ENCODE measurements at places on chromosomes 2 and 18.
A peak's percentile ranks its signal among the peaks of the same experiment; 100 is the strongest.

DNA sequence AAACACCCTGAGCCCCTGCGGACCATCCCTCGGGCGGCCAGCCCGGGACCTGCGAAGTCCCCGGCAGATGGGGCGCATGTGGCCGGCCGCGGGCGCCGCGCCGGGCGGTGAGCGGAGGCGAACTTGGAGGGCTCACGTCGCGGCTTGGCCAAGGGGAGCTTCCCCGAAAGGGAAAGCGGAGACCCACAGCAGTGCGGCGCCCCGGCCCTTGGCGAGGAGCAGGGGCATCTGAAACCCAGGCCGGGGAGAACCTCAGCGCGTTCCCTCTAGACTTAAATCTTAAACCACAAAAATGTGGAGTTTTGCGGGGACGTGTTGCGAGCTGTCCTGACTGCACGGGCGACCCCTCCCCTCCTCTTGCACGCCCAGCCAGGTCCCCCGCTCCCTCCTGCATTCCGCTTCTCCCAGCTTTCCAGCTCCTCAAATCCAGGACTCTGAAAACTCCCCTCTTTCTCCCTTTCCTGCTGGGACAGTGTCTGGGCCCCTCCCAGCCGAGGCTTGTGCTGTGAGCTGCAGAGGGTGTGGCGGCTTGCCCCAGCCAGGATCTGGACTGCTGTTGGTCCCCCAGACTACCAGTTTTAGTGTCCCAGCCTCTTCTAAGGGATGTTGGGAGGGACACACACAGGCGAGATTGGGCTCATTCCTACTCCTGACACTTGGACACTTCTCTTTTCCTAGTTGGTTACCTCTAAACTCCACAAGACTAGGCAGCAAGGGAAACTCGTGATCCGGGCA, 1.3 kb downstream of the FMNL2 start:
- peak; percentile 10 for DNase-seq

- no peak for DNase-seq
These were observed 120.6 kb downstream of the PIGN start for GRCh38 chr18:62066102-62066818.

GRCh38 chr2:200320344-200320743, 13.9 kb downstream of the SPATS2L start:
- DNase-seq: no peak

DNA sequence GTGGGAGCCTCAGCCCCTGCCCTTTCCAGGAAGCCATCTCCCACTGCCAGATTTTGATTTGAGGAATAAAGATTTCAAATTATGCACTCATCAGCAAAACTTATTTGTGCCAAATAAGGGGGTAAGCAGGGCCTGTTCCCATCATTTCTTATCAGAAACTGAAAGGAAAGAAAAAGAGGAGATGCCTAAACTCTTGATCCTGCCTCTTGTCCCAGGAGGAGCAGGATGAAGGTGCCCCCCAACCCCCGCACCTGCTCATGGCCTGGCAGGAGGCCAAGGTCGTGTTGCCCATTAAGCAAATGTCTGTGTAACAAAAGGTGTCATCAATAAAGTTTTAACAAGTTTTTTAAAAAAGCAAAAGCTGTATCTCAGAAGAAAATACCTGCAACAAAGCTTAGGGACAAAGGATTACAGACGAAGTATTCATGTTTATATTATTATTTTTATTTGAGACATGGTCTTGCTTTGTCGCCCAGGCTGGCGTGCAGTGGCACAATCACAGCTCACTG, 80.0 kb downstream of the INPP5D start:
- no peak for DNase-seq

DNA sequence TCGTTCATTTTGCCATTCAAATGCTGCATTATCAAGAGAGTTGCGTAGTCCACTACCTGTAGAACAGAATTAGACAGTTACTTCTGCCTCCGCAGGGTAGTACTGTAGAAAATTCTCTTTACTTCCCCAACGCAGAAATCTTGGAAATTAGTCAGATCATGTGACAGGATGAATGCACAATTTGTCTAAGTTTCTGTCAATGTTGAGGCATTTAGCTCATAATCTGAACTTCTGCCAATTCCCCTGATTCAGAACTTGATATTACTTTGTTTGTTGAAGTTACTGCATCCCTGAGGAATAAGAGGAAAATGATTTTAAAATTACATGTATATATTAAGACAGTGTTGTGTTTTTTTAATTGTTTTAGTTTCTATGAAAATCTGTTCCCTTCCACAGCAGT, 83.4 kb downstream of the TTC27 start:
- no peak for DNase-seq

DNA sequence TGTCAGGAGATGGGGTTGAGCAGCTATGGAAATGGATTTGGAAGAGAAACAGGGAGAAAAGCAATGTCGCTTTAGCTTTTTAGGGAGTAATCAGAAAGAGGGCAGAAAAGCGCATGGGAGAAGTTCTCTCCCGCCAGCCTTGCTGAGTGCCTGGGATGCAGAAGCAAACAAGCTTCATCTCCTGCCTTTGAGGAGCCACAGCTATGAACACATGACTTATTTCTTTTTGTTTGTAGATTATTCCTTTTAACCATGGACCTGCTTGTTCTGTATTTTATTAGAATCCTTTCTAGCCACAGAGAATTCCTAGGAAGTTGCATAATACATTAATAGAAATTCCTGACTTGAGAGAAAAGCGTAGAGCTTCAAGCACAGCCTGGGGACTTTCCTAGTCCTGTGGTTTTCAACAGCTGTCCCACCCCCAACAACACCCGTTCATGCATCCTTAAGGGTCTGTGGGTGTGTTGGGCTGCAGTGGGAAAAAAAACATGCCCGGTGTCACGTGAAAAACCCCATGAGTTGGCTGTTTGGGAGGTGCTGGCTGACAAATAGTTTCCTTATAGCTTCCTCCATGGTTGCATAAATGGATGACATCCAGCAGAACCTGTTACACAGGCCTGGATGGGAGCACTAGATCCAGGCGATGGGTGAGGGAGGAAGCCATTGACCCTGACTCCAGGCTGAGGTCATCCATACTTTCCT, 14.9 kb downstream of the SLC9A4 start:
- no peak for DNase-seq

GRCh38 chr2:182415771-182416170, 11.1 kb downstream of the PDE1A start:
- no peak for DNase-seq

- no peak for DNase-seq
These were observed 65.8 kb downstream of the THNSL2 start for GRCh38 chr2:88235987-88236386.

- no peak for DNase-seq
These were observed 532.4 kb upstream of the SALL3 start for GRCh38 chr18:78447211-78447610.

DNA sequence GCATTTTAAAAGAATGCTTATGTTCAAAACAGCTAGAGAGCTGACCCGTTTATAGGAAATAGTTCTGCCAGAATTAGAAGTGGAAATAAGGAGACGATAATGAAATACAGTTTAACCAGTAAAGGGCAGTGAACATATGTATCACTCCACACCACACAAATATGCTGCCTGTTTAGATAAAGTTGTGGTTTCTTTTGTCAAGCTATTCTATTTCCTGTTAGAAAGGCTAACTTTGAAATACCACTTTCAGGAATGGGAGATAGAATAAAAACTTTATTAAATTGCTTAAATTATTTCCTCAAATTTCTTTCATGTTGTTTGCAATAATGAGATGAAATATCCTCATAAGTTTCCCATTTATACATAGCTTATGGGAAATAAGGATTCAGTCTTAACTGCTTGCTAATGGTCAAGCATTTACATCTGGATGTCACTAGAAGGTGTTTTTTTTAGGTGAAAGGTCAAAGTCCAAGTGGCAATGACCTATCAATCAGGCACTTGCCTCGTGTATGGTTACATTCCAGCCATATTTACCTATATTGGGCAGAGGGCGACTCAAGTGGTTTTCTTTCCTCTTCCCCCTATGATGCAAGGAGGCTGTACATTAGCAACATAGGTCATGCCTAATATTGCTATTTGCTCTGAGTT, 148.9 kb downstream of the ZEB2 start:
- no peak for DNase-seq

DNA sequence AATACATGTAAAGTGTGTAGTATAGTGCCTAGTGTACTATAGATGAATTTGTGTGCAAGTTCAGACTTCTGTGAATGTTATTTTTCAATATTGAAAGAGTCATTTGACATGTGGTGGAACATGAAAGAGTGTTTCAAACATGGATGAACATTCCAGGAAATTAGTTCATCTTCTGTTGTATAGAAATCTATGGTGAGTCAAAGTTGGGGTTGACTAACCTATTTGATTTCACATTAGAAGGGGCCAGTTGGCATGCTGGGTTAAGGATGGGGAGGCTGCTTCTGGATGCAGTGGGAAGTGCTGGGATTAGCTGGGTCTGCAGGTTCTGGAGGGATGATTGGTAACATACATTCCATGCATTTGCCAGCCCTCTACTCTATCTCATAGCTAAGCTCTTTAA, 50.6 kb downstream of the LYPD6B start:
- no peak for DNase-seq

DNA sequence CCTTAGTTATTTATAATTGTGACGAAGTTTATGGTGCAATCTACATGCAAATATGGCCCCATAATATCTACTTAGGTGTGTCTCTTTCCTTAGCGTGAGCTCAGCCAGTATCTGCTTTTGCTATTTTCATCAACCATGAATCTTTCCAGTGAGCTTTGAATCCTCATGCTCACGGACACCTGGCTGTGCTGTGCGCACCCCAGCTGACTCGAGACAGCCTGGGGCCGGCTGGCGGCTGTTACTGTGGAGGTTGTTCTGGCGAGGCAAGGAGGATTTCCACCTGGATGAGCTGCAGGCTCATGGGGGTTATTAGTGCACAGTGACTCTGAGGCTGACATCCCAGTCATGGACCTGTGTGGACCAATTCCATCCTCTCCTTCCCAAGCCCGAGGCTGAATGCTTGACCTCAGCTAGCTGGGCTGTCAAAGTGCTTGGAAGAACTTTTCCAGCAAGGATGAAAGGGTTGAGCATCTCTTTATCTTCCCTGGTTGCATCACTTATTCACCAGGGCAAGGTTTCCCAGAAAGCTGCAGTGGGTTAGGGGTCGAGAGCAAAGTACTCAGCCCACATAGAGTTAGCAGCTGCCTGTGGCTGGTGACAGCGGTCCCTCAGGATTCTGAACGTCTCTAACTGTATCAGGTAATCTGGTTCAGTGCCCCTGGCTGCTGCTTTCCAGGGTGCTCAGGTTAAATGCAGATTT, 141.7 kb downstream of the ARL4C start:
- DNase-seq: no peak

GRCh38 chr18:79544386-79544963, 135.1 kb upstream of the CTDP1 start:
- DNase-seq: no peak
